BJ (cell line): ENCODE measurements at places on chromosomes 4 and X. TPM values are rescaled to one million over a fixed set of nuclear protein-coding genes. Genes with fewer than 3 reads are reported as not detected.

GRCh38 chrX:23784470-23785331 is 1.7 kb downstream of the SAT1 start:
- DNase-seq, result peak; percentile 43

DNA sequence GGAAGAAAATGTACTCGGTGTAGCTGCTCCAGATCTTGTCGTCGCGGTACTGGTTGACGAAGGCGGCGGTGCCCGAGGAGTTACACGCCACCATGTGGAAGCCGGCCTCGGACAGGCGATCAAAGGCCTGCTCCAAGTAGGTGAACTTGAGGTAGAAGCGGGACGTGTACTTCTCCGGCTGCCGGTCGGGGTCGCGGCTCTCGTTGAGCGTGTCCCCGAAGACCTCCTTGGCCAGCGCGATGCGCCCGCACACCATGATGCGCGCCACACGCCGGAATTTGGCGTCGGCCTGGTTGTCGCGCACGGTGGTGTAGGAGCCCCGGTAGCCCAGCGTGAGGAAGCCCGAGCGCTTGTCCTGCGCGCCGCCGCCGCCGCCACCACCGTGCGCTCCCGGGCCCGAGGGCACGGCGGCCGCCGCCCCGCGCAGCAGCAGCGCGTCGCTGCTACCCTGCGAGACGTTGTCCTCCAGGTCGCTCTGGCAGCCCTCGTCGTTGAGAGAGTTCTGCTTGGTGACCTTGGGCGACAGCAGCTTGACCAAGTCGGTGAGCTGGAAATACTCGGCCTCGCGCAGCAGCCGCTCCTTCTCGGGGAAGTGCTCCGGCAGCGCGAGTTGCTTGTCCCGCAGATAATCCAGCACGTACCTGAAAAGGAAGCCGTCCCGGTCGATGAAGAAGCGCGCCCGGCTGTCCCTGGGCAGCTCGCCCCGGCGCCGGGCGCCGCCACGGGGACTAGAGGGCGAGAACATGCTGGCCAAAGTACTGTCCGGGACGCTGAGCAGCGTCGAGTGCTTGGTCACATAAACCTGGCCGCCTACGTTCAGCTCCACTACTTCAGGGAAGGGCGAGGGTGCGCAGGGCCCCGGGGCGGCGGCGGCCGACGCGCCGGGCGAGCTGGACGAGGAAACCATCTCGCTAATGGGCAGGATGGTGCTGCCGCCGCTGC is 775 bp downstream of the KCTD8 start:
- no peak for DNase-seq

DNA sequence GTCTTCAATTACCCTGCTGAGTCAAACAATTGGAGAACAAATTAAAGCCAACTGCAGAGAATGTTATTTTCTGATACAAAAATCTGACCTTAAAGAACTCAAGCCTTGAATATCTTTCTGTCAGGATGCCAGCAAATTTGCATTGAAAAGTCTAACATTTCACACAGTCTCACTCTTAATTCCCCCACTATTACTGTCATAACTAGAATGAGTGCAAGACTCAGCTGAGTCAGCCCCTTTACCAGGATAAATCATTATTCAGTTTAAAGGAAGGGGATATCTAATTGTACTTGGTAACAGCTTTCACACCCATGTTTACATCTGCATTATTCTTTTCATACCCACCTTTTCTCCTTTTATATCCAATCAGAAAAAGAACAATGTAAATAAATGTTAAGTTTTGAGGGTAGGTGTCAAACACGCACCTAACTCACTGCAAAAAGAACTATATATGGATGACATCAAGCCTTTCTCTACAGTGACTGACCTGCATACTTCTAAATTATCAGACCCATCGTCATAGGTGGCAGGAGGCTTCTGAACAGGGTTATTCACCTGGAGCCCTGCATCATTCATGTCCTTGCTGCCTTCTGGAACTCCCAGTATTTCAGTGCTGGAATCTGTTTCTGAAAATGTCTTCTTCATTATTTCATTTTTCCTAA is 117.4 kb downstream of the TMA16 start:
- DNase-seq, result no peak

GRCh38 chr4:2935762-2936743 is 27.2 kb downstream of the NOP14 start:
- no peak for DNase-seq

Gene PABPC1L2B
- polyA plus RNA-seq, result not detected in 2 replicates

DNA sequence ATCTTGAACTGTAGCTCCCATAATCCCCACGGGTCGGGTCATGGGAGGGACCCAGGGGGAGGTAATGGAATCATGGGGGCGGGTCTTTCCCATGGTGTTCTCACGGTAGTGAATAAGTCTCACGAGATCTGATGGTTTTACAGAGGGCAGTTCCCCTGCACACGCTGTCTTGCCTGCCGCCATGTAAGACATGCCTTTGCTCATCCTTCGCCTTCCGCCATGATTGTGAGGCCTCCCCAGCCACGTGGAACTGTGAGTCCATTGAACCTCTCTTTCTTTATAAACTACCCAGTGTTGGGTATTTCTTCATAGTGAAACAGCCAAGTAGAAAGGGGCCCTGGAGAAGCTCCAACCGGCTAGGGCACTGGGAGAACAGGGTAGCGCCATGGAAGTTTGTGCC is 12.3 kb downstream of the CTAG1A start:
- no peak for DNase-seq

DNA sequence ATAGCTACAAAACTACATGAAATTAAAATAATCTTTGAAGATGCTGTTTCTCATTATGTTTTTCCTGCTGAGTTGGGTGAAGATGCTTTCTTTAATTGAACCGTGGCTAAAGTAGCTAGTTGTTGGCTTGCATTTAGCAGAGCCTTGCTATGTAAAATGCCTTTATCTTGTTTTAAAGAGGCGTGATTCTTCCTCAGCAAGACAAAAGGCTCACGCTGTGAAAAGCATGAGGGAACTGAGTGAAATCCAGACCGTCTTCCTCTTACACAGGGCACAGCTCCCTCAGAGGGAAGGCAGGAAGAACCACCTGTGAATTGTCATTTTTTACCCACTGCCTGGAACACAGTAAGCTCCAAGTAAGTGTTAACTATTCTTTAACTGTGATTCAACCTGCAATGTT is 39.0 kb upstream of the ZNF518B start:
- DNase-seq, result no peak

GRCh38 chr4:7649741-7650531 is 215.2 kb upstream of the PSAPL1 start:
- DNase-seq, result peak; percentile 94

GRCh38 chr4:89469930-89470375 is 162.4 kb upstream of the GPRIN3 start:
- peak; percentile 92 for DNase-seq

GRCh38 chr4:10035130-10035529 is 13.8 kb upstream of the SLC2A9 start:
- DNase-seq, result no peak

DNA sequence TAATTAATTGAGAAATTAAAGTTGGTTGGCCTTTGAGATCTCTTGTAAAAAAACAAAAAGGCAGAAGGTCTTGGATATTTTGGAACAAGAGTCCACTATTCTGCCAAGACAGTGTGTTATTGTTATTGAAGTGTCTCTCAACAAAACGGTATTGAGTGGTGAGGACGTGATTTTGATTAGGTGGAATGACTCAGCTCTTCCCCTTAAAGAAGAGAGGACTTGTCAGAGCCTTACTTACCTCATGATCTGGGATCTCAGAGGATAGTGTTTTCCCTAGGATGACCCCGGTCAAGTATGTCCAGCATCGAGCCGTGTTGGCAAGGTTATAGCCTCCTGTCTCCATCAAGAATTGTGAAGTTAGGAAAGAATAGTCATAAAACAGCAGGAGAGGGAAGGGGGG is 110.9 kb downstream of the HDAC8 start:
- DNase-seq, result no peak

- DNase-seq, result no peak
These were observed 11.2 kb upstream of the BRS3 start for GRCh38 chrX:136476501-136476900.

DNA sequence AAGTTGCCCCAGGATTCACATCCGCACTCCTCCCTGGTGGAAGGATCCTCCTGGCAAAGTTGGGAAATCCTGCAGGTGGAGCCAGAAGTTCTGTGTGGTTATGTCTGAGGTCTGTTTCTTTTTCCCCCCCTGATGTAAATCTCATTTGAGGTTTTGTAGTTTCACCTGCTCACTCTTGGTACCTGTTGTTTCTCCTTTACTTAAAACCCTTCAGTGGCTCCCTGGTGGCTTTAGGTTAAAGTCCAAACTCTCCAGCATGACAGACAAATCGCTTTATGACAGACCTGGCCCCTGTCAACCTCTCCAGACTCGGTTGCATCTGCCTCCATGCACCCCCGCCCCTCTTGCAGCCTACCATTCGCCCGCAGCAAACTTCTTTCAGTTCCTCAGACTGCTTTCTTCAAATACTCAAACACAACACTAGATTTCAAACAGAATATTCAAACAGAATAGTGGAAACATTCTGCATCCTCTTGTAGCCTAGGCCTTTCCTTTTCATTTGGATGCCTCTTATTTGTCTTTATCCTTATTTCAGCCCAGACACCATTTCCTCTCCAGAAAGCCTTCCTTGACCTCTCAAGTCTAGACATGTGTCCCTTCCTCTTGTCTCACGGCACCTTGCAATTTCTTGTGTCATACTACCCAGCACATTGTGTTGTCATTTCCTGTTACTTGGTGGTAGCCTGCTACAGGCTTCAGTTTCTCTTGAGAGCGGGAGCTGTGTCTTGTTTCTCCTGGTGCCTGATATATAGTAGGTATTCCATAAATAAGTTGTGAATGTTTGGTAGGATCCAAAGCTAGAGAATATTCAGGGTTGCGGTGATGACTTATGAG is 24.8 kb downstream of the IL13RA1 start:
- DNase-seq, result no peak

- no peak for DNase-seq
These were observed 52.4 kb downstream of the KLHL5 start for GRCh38 chr4:39114436-39114835.

Gene HTR2C
- polyA plus RNA-seq, result not detected in 2 replicates

- no peak for DNase-seq
These were observed 671.6 kb upstream of the BOD1L1 start for GRCh38 chr4:14299166-14299565.

- DNase-seq, result no peak
These were observed 104.6 kb upstream of the LRPAP1 start for GRCh38 chr4:3636646-3637320.

Gene SLC34A2
- polyA plus RNA-seq, result 0.02 TPM in 1 of 2 replicates, not detected in the other

Gene LUZP4
- not detected in 2 replicates for polyA plus RNA-seq

Gene SATL1
- not detected in 2 replicates for polyA plus RNA-seq

GRCh38 chr4:183732296-183732695 is 73.2 kb downstream of the TRAPPC11 start:
- DNase-seq, result no peak

- no peak for DNase-seq
These were observed 88.4 kb downstream of the ZXDA start for GRCh38 chrX:57821703-57822387.

- no peak for DNase-seq
These were observed 61.0 kb downstream of the ANXA3 start for GRCh38 chr4:78612398-78613178.

DNA sequence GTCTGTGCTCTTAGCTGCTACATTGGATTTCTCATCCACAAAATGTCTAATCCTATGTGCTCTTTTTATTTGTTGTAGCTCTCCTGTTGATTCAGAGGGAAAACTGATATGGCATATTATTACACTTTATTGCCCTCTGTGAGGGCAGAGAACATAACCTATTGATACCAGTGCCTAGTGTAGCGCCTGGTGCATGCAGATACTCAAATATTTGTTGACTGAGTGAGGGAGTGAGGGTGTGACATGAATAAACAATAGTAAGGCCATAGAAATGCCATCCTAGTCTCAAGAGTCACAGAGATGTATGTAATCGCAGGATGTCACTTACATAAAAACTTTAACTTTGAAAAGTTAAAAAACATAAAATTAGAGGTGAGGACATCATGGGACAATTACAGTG is 159.1 kb downstream of the SHROOM3 start:
- no peak for DNase-seq

Gene CT45A8
- polyA plus RNA-seq, result not detected in 2 replicates

- DNase-seq, result no peak
These were observed 1.2 kb downstream of the CYTL1 start for GRCh38 chr4:5018096-5018495.

GRCh38 chr4:122758033-122758432 is 25.5 kb downstream of the BBS12 start:
- DNase-seq, result no peak

GRCh38 chr4:145819853-145820181 is 118.8 kb downstream of the ZNF827 start:
- no peak for DNase-seq

Gene PAGE1
- polyA plus RNA-seq, result not detected in 2 replicates

Gene PAGE4
- polyA plus RNA-seq, result not detected in 2 replicates

DNA sequence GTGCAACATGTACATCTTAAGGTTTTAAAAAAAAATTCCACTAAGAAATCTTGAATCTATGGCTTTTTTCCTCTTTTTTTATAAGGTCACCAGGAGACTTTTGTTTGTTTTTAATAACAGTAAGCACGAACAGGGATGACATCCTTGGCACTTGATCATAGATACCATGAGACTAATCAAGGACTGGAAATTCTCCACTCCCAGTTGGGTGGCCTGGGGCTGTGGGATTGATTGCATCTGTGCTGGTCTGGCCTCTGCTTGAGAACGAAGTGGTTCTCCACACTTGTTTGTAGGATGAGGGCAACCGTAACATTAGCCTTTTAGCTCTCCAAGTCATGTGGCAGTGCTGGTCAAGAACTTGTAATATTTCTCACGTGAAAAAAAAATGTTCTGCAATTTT is 35.4 kb downstream of the SNX25 start:
- DNase-seq, result no peak

Gene CC2D2A
- polyA plus RNA-seq, result 10.0 and 14.4 TPM in 2 replicates

DNA sequence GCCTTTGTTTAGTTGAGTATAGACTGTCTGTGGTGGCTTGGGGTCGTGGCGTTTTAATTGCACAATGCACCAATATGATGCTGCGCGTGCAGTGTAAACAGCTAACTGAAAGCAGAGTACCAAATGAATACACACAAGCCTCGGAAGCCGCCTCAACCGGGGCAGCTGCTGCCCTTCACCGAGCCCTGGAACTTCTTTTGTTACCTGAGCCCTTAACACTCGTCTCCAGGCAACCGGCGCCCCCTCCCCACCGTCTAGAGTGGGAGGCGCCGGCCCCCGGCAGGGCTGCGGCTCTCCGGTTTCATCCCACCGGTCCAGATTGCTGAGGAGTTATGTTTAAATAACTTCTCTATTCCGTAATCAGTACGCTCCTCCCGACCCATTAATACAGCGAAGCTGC is 173.2 kb upstream of the TBL1X start:
- DNase-seq, result no peak

Gene SERPINA7
- polyA plus RNA-seq, result not detected in 2 replicates
